Endodermal cell (in vitro differentiated cells): ENCODE measurements at places on chromosomes 6 and 20. TPM values are rescaled to one million over a fixed set of nuclear protein-coding genes. Genes with fewer than 3 reads are reported as not detected.

Gene COL20A1
- total RNA-seq = 0.36 and 0.44 TPM in 2 replicates

Gene LAMA2
- total RNA-seq = 2.9 and 4.1 TPM in 2 replicates

Gene CST7
- total RNA-seq = not detected in 3 replicates

Gene BMP7
- 43.1 and 49.6 TPM in 2 replicates for total RNA-seq

Gene PNLDC1
- total RNA-seq = not detected in 2 replicates

Gene CD40
- total RNA-seq = 8.5 and 9.0 TPM in 2 replicates

Gene MBOAT1
- 9.4 and 10.3 TPM in 2 replicates for total RNA-seq

Gene HLA-DRB5
- 0.92 and 1.5 TPM in 2 replicates for total RNA-seq

Gene BTN2A1
- 16.0 and 18.7 TPM in 2 replicates for total RNA-seq

DNA sequence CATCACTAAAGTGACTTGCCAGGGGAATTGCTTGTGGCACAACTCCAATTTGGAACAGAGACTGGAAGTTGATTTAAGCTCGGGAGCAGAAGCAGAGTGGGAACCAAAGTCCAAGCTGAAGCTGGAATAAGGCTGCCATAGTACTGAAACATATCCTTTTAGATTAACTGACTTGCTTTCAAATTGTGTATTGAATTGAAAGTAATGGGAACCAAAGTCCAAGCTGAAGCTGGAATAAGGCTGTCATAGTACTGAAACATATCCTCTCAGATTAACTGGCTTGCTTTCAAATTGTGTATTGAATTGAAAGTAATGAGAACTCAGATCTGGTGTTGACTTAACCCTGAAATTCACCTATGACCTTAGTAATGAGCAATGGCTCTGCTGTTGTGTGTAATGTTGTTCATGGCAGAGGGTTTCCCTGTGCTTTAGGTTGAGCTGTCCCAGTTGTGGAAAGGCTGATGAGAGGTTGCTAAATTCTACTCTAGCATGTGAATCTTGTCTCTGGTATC, 40.2 kb downstream of the CENPW start:
- no peak for DNase-seq

DNA sequence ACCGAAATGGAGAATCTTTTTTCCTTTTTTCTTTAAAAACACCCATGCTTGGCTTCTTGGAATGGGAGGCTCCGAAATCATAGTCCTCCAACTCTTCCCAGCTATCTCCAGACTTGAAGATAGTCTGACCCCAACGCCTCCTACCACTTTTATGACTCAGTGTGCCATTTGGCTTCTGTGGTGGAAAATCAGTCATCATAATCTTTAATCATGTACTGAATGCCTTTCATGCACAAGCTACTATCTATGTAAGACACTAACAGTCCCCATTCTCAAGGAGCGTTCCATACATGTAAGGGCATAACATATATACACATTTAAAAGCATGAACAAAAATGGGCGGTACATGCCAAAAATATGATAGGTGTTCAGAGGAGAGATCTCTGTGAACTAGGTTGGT, 44.1 kb downstream of the TMEM14B start:
- DNase-seq = no peak

DNA sequence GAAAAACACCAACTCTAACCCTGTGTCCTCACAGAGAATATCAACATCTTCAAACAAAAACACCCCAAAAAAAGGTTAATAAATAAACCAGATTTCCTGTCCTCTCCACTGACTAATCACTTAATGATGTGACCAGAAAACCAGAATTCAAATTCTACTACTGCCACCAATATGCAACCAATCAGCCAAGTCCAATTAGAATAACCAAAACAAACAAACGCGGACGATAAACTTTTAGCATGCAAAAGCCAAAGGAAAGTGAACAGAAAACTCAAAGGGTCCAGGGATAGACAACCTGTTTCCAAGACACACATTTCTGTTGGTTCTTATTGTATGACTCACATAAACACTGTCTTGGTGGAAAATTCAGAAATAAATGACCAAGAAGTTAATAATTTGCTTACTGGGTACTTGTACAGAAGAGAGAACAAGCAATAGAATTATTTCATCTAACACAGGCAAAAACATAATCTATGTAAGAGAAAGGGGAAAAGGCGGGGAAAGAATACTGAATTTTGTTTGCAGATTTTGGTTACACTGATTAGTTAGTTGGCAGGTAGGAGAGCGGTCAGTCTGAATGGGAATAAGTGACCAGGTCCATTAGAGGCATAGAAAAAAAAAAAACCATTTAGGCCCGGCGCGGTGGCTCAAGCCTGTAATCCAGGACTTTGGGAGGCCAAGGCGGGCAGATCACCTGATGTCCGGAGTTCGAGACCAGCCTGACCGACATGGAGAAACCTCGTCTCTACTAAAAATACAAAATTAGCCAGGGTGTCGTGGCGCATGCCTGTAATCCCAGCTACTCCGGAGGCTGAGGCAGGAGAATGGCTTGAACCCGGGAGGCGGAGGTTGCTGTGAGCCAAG, 34.1 kb downstream of the HFE start:
- DNase-seq = no peak

DNA sequence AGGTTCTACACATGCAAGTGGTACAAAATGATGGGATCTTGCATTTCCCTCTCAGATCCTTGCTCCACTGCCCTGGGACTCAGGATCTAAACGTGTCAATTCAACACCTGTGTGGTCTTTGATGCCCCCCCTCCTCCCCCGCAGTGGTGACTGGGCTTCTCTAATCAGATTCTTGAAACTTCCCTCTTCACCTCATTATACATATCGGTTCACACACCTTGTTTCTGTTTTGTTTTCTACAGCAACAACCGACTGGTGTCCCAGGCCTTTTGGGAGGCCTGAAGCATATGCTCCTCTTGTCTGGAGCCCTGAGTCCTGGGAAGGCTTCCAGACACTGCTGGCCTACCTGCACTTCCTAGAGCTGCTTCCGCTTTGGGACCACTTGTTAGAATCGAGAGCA, 20.0 kb downstream of the SAMD3 start:
- peak; percentile 78 for DNase-seq

DNA sequence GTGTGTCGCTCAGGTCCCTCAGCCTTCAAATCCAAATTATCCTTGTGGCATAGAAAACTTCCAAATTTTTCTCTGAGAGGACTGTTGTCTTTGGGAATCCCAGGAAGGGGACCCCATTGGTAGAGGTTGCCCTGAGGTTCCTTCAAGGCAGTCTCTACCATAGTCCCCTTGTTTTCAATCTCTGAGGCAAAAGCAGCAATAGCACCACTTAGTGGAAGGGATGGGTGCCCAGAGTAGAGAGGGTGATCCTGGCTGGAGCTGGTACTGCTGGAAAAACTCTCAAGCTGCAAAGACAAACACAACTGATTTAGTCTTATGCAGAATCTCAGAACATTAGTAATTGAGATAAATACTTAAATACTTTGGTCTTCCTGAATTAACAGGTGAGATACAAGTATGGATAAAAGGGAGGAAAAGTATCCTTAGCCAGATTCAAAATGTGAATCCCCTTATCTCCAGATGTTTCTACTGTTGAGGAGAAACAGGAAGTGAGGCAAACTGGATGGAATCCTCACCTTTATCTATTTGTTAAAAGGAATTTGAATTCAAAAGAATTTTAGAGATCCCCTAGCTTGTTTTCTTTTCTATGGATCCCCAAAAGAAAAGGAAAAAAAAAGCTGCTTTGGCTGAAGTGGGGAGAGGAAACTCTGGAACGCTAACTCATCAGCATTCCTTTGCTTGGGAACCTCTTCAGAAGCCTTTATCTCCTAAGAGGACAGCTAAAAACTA, 13.4 kb downstream of the ZNF318 start:
- DNase-seq = peak; percentile 72

GRCh38 chr6:36329798-36330291, 6.8 kb downstream of the BNIP5 start:
- peak; percentile 78 for DNase-seq

DNA sequence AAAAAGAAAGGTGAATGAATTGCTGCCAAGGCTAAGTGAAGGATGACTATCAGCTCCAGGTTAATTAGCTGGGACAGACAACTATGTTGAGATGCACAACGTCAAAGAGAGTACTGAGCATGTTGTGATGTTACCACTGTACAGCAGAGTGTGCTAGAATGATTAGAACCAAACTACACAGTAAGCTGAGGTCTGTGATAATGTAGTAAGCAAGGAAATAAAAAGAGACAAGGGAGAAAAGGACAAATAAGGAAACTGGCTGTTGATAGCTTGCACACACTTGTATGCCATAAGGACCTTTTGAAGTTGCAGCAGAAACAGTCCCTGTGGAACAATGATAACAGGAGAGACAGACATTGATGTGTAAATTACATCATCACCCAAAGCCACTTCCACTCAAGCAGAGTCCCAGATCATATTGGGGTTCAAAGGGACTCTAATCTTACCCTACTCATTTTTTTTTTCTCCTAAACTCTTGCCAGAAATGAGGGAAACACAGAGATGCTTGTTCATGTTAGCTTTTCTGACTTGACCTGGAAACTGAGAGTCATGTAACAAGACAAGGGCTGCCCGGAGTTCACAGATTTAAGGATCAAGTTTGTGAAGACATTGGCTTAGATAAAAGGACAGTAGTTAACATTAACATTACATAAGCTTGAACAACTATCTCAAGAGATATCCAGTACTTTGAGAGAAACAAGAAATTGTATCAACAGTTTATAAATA, 189.9 kb downstream of the CENPW start:
- DNase-seq = no peak

DNA sequence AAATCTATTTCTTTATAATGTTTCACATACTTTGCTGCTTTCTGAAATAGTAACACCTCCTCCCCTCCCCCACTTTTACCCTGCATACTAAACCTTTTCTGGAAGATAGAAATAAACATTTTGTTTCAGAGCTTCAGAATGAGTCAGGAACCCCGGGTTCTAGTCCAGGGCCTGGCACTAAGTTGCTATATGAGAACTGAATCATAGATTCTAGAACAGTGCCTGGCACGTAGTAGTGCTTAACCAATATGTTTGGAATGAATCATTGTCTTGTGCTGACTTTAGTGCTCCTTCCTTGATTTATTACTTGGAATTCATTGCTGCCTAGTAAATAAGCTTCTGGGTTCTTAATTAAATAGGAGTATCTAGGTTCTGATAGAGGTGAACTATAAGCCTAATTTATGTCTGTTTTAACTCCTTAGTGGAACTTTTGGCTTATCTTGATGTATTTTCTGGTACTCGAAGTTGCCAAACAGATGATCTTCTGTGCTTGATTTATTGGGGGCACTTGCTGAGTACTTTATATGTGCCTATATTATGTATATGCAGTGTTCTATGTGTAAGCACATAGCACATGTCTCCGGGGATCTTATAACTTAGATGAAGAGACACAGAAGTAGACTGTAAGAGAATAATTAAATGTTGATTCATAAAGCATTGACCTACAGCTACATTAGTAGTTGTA, 18.6 kb downstream of the TAB2 start:
- no peak for DNase-seq

- no peak for DNase-seq
These were observed 95.4 kb upstream of the TENT5A start for GRCh38 chr6:81847866-81848265.

DNA sequence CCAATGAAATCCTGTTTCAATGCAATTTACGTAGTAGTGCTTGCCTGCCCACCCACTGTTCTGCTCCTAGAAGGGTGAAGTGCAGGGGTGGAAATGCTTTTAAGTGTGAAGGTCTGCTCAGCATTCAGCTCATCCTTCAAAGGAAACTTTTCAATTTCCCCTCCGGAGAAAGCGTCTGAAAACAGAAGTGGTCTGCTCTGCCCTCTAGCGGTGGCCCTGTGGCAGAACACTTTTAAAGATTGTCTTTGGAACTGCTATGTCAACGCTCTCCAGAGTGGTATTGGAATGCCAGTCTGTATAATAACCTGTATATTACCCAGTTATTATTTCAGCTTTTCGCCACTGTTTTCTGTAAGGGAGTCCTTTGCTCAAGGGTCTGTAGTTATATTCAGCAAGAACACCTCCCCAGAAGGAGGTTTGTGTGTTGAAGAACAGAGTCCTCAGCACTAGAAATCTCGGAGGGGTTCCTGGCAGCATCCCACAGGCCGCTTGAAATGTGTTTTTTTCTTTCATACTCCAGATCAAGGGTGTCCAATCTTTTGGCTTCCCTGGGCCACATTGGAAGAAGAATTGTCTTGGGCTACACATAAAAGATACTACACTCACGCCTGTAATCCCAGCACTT, 63.1 kb upstream of the KLHL31 start:
- peak; percentile 84 for DNase-seq

DNA sequence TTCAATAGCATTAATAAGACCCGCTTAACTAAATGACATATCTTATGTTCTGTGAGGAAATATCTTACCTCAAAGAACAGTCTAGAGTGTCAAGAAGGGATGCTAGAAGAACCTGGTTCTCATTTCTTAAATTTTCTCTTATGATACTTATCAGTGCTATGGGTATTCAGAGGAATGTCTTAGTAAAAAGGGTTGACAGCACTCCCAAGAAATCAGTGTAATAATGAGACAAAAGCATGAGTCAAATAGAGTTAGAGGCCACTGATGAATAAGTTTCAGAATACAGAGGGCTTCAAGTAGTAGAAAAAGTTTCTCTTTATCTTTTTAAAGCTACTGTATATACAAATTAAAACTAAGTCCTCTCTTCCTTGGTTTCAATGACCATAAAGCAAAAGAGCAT, 242.8 kb downstream of the GJA1 start:
- no peak for DNase-seq

DNA sequence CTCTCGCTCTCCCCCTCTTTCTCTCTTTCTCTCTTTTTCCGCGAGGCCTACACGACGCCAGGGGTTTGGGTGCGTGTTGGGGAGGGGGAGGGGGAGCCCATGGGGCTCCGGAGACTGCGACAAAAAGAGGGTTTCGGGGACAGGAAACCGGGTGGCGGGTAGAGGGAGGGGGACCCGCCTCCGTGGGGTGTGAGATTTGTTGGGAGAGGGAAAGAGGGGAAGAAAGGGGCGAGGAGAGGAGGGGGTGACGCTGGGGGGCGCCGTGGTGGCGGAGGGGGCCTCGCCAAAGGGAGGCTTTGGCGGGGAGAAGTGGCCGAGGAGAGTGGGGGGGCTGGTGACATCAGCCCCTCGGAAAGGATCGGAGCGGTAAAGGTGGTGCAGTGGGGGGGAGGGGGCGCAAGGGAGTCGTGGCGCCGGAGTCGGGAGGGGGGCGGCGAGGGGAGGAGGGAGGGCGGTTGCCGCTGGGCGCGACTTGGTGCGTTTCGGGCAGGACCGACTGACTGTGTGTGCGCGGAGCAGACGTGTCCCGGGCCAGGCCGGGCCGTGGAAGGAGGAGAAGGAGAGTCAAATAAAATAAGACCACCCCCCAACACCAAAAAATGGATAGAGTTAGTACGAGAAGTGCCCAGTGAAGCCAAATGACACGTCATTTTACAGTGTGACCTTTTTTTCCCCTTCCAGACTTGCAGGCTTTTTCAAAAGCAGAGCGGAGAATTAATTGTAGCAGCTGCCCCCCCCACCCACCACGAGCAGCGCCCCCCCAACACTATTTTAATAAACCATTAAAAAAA, 39.8 kb downstream of the GNAS start:
- DNase-seq = peak; percentile 88

DNA sequence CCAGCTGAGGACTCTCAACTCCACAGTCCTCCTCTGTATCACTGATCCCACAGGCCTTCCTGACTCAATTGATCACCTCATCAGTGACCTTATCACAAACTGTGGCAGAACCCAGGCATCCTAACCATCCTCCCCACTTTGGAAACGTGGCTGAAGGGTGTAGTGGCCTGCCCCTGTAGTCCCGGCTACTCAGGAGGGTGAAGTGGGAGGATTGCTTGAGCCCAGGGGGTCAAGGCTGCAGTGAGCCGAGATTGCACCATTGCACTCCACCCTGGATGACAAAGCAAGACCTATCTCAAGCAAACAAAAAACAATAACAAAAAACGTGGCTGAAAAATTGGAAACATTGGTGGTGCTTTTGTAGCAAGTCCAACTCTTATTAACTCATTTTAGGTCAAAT, 203.4 kb upstream of the ZNF217 start:
- no peak for DNase-seq

GRCh38 chr6:146578054-146578453, 20.7 kb upstream of the ADGB start:
- DNase-seq = no peak

GRCh38 chr20:6920991-6921613, 153.6 kb downstream of the BMP2 start:
- DNase-seq = no peak
